ENCODE measurements at places on chromosomes 1 and 21.
A peak's percentile ranks its signal among the peaks of the same experiment; 100 is the strongest.

DNA sequence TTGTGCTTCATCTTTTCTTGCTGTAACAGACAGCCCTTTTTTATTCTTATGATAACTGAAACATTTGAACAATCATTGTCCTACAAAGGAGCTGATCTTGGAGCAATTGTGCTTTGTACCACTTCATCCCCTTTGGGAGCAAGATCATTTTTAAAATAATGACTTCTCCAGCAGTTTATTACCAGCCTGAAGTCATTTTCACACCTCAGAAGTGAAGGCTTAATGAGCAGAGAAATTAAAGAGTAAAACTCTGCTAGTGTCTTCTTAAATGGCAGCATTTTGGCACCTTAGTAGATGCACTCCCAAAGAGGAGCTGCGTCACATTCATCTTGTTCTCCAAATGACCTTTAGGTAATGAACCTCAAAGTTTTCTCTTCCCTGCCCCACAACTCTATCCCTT is 439.6 kb upstream of the CAMK1G start:
- DNase-seq = no peak

DNA sequence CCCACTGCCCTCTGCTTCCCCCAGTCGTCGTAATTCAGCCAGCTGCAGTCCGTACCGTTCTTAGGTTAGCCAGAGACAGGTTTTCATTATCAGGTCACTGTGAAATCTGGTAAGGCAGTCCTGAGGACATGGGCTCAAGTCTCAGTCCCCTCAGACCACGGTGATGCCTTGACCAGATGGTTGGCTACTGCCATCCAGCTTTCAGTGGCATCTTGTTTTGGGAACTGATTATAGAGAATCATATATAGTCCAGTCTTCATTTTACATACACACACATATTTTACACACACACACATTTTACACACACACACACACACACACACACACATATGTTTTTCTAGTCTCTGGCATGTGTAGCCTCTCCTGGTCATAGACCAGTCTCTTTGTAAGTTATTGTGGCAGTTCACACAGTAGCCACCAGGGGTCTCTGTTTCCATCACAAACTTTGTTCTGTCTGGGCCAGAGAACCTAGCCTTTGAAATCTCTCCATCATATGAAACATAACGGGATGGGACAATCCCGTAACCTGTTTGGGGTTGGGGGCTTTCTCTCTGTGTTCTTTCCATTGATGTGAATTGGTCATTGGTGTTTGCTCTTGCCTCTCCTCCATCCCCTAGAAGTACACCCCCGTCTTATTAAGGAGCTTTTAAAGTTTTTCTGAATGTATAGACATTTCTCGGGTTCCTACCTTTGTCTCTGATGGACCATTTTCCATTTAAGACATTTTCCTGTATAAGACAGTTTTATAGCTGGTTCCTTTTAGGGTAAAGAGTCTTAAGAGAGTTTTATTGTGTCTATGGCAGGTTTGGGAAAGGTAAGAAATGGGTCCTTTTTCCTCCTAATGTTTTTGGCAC is 8.4 kb upstream of the IKBKE start:
- DNase-seq = peak; percentile 59

DNA sequence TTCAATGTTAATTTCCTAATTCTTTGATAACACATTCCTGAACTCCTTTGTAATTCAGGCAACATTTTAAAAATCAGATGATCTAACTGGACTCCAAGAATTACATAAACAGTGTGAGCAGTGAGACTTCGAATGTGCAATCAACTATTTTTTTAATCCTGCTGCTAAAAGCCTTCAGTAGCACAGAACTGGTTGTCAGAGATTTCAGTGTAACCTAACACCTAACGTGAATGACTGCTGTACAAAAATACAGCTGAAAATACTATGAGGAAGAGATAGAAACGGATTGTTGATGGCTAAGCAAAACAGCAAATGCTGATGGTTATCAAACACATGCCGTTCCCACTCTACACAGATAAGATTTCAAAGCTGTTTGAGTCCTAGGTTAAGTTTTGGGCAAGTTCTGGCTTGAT is 46.1 kb downstream of the APP start:
- no peak for DNase-seq

GRCh38 chr1:37851782-37852210 is 7.6 kb downstream of the MTF1 start:
- DNase-seq = no peak

DNA sequence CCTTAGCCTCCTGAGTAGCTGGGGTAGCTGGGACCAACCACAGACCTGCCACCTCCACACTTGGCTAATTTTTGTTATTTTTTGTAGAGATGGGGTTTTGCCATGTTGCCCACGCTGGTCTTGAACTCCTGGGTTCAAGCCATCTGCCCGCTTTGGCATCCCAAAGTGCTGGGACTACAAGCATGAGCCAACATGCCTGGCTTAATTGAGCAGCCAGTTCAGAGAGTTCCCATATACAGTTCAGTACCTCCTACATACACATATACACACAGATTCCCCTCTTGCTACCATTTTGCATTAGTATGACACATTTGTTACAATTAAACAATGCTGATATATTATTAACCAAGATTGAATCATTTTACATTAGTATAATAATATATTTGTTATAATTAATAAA is 2.9 kb downstream of the RNPEP start:
- no peak for DNase-seq

DNA sequence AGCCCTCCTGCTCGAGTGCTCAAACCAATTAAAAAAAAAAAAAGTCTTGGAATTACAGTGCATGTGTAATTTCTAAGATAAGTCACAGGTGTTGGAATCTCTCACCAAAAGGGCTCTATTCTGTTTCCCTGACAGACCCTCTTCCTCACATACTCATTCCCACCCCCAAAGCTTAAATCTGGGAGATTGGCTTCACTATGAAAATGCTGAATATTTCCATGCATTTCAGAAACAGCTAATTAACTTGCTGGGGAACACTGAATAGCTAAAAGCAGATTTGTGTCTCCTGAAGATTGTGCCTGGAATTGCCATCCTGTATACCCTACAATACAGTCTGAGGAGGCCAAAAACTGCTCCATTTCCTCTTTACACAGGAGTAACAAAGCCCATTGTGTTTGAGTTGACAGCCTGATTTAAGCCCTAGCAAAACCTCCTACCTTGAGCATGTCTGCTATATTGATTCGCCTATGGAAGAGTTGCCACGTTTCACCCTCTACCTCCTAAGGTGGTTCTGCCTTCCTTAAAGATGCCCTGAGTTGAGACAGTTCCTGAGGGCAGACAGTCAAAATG is 1.4 kb upstream of the PIK3R3 start:
- no peak for DNase-seq

DNA sequence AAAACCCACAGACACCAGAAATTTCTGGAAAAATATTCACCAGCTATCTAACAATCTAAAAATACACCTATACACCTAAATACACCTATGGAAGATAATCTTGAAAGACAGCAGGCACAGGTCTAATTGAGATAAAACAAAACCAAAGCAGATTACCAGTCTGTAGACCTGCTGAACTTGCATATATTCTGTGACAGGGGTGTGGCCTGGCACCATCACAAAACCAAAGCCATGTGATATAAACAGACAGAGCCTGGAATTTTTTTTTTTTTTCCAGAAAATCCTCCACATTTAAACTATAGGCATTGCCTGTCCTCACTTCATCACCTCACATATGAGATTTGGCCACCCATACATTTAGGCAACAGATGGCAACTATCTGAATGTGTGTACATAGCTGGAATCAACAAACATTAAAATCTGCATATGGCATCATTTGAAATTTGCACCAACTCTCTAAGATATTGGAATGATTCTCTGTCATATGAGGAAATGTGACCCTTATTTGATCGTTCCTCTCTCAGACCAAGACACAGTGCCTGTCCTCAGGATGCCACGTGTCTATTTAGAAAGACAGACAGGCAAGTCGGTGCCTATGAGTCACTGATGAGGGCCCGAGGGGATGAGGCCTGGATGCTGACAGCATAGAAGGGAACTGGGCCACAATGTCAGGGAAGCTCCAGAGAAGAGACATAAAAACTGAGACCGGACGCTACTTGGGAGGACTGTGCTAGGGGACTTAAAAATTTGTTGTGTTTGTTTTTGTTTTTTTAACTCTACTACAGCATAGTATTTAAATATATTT is 32.6 kb downstream of the NMNAT2 start:
- DNase-seq = no peak

GRCh38 chr1:91171898-91172297 is 150.1 kb upstream of the ZNF644 start:
- DNase-seq = no peak

DNA sequence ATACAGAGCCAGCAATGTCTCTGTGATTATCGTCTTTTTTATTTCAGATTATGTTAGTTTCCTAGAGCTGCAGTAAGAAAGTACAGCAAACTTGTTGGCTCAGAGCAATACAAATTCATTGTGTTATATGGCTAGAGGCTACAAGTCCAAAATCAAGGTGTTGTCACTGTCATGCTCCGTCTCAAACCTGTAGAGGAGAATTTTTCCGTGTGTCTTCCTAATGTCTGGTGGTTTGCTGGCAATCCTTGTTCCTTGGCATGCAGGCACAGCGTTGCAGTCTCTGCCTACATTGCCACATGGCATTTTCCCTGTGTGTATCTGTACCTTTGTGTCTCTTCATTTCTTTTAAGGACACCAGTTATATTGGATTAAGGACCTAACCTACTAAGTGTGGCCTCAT is 244.4 kb downstream of the LRRIQ3 start:
- DNase-seq = no peak

Data from stimulated activated CD8-positive, alpha-beta memory T cell treated with anti-CD3 and anti-CD28 coated beads, Interleukin-4, amount 100 ng/mL, for 1 hour (primary cell).